Cerebellar nuclear complex (tissue), 1 donor: ENCODE measurements at places on chromosomes 16 and 17.

DNA sequence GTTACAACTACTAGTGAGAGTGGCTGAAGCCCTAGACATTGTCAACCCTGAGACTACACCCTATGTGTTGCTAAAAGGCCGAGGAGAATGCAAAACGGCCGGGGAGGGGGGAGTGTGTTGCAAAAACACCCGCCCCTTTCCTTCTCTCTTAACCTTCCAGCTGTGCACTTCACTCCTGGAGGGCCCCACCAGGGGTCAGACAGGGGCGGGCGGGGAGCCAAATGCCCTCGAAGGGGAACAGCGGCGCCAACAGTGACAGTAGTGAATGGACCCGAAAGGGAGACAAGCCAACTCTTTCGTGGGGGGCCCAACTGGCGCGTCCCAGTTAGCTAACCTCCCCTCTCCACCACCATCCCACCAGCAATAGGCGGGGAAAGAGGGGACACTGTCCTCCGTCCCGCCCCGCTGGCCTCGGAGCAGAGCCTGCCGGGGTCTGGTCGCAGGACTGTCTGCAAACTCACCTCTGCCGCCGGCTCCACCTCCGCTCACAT lies 352 bp downstream of the MARF1 start:
- DNase-seq: no peak

GRCh38 chr16:1754204-1754603 lies 17.1 kb downstream of the NME3 start:
- no peak for DNase-seq

DNA sequence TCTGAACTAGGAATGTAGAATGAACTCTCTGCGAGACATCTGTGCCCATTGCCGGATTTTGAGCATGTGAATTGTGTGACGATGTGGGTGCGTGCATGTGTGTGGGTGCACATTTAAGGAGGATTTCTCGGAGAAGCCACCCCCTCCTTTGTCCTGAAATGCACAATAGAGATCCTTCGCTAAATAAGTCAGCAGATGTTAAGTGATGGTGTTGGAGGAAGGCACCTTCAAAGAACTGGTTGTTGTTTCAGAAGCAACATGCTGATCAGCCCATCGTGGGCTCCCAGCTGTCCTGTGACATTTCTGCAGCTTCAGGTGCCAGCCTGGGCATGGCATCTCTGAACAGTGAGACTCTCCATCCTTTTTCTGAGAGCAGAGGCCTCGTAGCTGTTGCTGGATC lies 194.9 kb downstream of the MSI2 start:
- DNase-seq: no peak

DNA sequence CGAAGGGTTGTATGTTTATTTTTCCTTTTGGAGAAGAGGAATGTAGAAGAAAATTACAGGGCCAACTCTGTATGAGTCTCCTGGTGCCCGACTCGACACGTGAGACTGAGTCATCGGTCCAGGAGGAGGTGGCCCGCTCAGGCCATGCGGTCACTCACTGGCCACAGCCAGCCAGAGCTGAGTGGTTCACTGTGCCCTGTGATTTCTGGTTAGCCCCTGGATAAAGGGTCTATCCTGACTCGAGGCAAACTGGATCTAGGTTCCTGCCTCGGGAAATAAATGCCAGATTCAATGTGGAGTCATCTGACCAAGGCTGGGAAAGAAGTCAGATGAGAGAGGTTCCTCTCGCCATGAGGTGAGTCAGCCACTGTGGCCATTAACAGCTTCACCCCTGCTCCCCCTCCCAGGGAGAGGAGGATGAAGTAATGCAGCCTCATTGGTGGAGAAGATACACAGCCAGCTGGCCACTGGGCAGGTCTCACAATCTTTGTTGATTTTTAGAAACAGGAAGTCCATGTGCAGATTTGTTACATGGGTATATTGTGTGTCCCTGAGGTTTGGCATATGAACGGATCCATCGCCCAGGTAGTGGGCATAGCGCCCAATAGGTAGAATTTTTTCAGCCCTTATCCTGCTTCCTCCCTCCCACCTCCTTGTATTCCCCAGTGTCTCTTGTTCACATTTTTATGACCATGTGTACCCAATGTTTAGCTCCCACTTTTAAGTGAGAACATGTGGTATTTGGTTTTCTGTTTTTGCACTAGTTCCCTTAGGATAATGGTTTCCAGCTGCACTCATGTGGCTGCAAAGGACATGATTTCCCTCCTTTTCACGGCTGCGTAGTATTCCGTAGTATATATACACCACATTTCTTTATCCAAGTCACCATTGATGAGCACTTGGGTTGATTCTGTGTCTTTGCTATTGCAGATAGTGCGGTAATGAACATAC lies 21.7 kb upstream of the USP36 start:
- no peak for DNase-seq

- no peak for DNase-seq
These were observed 48.7 kb downstream of the CPPED1 start for GRCh38 chr16:12754824-12755543.

- no peak for DNase-seq
These were observed 36.2 kb downstream of the CDRT4 start for GRCh38 chr17:15431196-15431595.
